ENCODE measurements at places on chromosomes 2 and 18.
A peak's percentile ranks its signal among the peaks of the same experiment; 100 is the strongest.

DNA sequence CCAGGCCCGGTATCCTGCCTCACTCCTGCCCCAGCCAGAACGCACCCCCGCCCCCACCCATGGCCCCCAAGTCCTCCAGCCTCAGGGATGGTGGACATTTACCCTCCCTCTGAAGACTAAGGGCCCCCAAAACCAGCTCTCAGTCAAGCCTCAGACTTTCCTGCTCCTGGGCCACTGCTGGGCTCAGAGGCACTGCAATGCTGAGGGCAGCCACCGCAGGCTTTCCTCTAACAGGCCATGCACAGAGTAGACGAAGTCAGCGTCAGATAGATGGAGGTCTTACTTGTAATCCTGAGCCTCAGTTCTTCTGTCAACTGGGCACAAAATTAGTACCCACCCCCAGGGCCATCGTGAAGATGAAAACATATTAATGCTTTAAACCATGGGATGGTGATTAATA is 92.6 kb downstream of the TTC32 start:
- DNase-seq, result no peak

- no peak for DNase-seq
Observed at GRCh38 chr2:189440644-189440946, 679 bp upstream of the WDR75 start.

DNA sequence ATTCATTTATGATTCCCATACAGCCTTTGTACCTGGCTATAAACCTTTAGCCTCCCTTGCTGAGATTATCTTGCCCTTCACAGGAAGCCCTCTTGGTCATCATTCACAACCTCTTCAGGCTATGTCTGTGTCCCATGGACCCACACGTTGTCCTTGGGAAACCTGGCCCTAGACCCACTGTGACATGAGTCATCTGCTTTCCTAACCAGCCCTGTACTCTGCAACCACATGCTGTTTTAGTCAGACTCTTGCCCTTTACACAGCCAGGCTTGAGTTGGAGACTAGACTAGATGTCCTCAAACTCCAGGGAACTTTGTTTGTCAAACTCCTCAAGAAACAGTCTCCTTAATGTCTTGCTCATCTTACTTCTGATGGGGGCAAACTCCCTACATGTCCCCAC is 229.3 kb upstream of the ZSWIM2 start:
- no peak for DNase-seq

DNA sequence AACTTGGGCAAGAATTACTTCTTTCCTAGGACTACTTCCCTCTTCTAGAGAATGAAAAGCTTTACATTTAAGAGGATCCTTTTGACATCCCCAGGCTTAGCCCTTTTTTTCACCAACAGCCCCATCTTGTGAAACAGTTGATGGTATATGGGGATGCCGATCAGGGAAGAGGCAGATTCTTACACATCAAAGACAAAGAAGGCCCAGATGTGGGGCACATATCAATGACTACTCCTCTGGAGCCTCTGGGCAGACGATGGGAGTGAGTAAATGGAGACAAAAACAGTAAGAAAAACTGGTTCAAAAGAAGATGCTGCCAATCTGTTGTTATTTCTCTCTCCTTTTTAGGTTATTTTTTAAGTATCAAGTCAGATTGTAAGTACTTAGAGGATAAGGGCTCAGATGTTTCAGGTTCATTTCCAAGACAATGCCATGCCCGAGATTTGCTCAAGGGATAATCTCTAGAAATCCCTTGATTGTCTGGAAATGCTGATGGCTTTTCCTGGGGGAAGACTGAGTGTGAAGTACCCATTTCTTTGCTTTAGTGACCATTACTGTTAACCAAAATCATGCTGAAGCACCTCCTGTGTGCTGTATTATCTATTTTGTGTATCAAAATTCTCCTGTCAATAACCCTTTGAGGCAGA is 117.5 kb downstream of the EPHA4 start:
- no peak for DNase-seq

DNA sequence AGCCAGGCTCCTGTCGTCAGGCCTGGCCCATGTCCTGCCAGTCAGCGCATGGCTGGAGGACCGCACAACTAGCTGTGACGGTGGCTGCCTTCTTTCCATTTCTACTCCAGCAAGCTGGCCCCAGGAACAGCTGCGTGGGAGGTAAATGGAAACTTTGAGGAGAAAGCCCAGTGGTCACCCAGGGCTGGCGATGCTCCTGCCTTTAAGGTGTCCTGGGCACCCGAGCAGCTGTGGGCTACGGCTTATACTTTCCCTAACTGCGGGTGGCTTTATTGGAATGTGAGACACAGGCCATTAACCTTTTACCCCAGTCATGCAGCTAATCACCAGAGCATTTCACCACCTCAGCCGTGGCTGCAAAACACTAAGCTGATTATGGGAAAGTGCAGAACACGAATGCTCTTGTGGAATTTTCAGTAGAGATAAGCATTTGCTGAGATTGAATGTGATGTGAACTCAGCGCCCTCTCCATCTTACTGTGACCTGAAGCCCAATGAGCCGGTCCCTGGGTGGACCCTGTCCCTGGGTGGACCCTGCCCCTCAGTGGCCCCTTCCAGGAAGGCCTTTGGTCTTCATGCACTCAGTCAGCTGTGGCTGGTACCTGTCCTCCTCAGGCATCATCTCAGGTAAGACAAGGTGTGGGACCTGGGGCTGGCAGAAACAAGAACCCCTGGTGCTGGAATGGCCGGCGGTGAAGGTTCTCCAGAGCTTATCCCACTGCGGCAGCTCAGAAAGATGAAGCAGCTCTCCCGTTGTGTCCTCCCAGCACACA is 275.4 kb upstream of the HS6ST1 start:
- no peak for DNase-seq

DNA sequence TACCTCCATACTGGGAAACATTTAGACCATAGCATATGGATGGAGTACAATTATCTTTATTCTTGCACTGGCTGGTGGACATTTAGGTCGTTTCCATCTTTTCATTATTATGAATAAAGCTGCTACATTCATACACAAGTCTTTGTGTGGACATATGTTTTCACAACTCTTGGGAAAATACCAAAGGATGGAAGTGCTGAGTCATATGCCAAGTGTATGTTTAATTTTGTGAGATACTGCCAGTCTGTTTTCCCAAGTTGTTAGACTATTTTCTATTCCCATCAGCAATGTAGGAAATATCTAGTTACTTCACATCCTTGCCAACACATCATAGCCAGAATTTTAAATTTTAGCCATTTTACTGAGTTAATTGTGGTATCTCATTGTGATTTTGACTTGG is 91.5 kb downstream of the GALNT13 start:
- DNase-seq, result no peak

GRCh38 chr18:79972720-79973119 is 8.3 kb downstream of the HSBP1L1 start:
- no peak for DNase-seq

DNA sequence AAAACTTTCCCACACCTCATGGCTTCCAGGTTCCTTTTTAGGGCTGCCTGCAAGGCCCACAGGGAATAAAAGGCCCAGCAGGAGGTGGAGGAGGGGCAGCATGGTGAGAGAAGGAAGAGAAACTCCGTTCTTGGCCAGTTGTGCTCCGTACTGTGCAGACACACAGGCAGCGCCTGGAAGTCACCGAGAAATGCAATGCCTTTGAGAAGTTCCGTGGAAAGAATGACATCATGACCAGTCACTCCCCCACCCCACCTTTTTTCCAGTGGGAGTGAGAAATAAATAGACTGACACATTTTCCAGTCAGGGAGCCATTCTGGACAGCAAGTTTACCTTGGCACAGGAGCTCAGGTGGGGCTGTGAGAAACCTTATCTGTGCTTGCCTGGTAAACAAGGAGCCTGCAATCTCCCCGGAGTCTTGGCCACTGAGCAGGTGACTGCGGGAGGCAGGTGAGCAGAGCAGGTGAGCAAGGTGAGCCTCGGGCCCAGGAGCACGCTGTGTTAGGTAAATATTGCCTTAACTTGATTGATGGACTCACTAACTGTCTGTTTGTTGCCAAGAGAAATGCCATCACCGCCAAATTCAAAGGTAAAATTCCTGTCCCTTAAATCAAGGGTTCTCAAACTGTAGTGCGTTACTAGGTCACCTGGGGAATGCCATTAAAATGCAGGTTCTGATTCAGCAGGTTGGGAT is 13.5 kb upstream of the LBH start:
- no peak for DNase-seq

GRCh38 chr18:10308154-10308553 is 146.3 kb upstream of the APCDD1 start:
- no peak for DNase-seq

GRCh38 chr2:76721226-76721625 is 801.0 kb downstream of the LRRTM4 start:
- DNase-seq, result no peak

GRCh38 chr2:230203110-230203676 is 16.6 kb downstream of the SP110 start:
- no peak for DNase-seq

- no peak for DNase-seq
Observed at GRCh38 chr2:86203614-86204013, 4.4 kb downstream of the MRPL35 start.

GRCh38 chr2:216119986-216120385 is 10.8 kb downstream of the XRCC5 start:
- no peak for DNase-seq

- no peak for DNase-seq
Observed at GRCh38 chr2:3940661-3941060, 237.3 kb downstream of the DCDC2C start.

- no peak for DNase-seq
Observed at GRCh38 chr2:135962366-135963123, 22.9 kb downstream of the DARS1 start.

DNA sequence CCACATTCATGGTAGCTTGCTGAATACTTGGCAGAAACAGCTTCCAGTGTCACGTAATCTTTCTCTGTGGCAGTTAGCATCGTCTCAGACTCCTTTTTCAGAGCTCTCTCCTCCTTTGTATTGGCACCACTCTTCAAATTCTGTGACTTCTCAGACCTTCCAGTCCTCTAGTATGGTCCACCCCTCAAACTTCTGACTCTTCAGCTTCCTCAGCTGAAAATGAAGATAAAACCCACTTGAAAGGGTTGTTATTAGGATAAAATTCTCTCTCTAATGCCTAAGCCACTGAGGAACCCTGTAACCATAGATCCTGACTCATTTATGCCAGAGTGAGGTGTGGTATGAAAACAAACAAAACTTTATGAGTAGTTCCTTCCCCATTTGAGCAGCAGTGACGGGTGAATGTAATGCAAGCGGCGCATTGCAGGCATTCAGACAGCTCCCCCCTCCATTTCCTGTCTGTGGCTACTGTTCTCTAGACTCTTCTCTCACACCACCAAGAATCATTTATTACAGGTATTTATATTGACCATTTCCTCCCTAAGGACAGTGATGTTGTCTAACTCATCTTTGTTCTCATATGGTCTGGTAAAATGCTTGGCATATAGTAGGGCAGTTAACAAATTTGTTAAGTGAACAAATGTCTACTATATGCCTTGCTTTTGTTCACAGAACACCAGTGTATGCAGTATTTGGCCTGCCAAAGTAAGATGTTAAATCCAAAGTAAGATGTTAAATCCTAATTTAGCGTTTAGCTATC is 35.3 kb downstream of the GALNT1 start:
- peak; percentile 15 for DNase-seq

DNA sequence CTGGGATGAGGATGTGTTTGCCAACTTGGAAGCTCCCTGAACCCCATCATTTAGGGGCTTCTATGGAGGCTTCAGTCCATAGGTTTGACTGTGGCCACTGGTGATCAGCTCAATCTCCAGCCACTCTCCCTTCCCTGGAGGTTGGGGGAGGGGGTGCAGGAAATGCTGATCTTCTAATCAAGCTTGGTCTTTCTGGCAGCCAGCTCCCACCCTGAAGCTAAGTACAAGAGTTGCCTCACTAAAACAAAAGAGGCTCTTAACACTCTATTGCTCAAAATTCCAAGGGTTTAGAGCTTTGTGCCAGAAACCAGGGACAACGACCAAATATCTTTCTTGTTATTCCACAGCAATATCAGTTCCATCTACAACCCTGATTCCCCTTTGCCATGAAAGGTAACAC is 19.4 kb upstream of the MPPE1 start:
- DNase-seq, result no peak
